ENCODE measurements at places on chromosomes 1 and 21.

- DNase-seq: no peak
Observed at GRCh38 chr21:31473685-31474345, 129.8 kb upstream of the TIAM1 start.

GRCh38 chr1:42993502-42994136, 35.0 kb upstream of the SLC2A1 start:
- peak; percentile 33 for DNase-seq

DNA sequence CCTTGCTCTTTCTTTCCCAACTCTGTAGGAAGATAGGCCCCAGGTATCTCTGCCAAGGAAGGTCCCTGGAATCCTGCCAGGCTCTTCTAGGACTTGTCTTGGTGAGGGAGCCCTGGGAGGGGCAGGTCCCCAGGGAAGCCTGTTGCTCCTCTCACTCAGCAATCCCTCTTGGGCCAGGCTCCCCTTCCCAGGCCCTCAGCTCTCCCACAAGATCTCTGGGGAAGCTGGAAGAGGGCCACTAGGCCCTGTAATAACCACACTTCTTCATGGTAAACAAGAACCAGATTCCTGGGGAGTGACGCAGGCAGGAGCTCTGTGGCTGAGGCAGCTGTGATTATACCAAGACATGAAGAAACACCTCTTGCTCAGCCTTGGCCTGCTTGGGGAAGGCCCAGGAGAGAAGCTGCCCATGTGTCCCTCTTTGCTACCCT, 9.9 kb upstream of the MAPKAPK2 start:
- peak; percentile 53 for DNase-seq

- DNase-seq: no peak
Observed at GRCh38 chr1:184517130-184517529, 130.3 kb downstream of the C1orf21 start.

GRCh38 chr1:22056936-22057335, 4.4 kb downstream of the CDC42 start:
- DNase-seq: peak; percentile 34

DNA sequence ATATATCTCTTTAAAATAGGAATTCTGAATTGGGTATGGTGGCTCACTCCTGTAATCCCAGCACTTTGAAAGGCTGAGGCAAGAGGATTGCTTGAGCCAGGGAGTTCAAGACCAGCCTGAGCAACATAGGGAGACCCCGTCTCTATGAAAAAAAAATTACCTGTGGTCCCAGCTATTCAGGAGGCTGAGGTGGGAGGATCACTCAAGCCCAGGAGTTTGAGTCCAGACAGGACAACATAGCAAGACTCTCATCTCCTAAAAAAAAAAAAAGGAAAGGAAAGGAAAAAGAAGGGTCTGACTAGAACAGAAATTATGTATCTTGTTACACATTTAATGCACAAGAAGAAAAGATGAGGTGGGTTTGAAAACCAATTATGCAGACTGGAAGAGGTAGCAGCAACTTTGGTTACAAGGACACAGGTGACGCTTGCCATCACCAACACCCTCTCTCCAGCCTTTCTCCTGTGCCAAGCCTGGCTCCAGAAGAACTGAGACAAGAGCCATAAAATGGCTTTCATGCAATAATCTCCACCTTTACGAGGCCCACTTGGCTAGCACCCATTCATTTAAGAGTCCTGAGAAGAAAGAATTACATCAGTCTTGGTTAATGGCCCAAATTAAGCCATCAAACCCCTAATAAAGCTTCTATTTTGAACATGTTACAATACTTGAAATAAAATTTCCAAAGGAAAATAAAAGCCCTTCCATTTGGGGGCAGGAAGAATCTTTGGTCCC, 4.8 kb upstream of the SELENBP1 start:
- no peak for DNase-seq

DNA sequence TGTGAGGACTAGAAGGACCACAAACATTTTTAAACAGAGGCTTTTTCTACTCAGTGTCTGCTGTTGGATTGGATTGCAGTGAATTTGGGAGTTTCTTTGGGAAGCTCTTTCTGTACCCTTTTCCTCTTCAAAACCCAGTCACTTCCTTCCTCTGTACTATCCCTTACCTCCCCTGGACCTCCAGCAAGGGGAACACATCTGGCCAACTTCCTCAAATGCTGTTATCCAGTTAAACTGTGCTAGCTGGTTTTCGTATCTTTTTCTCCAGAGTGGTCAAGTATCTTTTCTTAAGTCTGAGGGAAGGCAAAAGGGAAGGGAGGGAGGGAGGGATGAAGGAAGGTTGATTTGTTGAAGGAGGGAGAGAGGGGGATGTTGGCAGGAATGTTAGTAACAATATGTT, 99.2 kb upstream of the TNR start:
- no peak for DNase-seq

GRCh38 chr1:77757066-77757584, 2.5 kb downstream of the USP33 start:
- DNase-seq: no peak

DNA sequence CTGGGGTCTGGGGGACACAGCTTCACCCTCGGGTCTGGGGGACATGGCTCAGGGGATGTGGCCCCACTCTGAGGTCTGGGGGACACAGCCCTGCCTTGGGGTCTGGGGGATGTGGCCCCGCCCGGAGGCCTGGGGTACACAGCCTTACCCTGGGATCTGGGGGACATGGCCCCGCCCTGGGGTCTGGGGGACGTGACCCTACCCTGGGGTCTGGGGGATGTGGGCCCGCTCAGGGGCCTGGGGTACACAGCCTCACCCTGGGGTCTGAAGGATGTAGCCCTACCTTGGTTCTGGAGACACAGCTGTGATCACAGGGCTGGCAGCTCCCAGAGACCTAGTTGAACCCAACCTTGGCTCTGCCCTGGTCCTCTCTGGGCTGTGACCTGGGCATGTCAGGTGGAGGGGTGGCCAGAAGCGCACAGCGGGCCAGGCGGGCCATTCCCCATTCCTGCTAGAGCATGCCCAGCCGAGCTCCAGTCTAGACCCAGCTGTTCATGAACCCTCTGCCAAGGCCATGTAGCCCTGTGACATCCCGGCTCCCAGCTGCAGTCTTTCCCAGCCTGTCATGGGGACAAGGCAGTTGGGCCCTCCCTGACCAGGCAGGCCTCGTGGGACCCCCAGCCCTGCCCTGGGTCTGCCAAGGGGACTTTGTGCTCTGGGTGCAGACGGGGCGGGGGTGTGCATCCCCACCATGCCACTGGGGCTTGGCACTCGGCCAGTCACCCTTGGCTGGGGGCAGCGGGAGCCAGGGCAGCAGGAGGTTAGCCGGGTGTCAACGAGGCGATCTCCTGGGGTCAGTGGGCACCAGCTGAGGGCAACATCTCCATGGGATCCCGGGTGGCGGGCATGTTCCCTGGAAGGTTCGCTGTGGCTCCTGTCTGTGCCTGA, 43.9 kb downstream of the WNT9A start:
- no peak for DNase-seq

DNA sequence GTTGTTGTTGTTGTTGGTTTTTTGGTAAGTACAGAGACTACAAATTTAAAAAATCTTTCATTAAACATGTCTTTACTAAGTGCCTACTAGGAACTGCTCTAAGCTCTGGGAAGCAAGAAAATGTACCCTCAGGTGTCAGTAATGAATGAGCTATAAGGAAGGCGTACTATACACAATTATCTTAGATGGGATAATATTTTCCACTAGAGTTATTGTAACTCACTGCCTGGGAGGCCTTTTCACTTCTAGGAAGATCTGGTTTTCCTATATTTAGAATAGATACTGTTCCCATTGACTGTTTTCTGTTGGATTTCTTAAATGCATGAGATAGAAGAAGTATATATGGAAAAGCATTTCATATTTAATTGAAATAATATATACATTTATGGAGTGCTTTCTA, 19.6 kb downstream of the CLIC4 start:
- no peak for DNase-seq

- DNase-seq: no peak
Observed at GRCh38 chr1:8352886-8353785, 35.2 kb downstream of the SLC45A1 start.

GRCh38 chr1:183070923-183071618, 47.9 kb downstream of the LAMC1 start:
- DNase-seq: no peak

GRCh38 chr1:20666804-20667203, 5.6 kb upstream of the DDOST start:
- peak; percentile 22 for DNase-seq

GRCh38 chr1:41149570-41149969, 92.5 kb downstream of the SCMH1 start:
- DNase-seq: no peak
